Kasumi-1 (cell line): ENCODE measurements at places on chromosomes 5 and 9.
A peak's percentile ranks its signal among the peaks of the same experiment; 100 is the strongest.

- DNase-seq: no peak
Observed at GRCh38 chr5:68729678-68730077, 364.1 kb upstream of the SLC30A5 start.

DNA sequence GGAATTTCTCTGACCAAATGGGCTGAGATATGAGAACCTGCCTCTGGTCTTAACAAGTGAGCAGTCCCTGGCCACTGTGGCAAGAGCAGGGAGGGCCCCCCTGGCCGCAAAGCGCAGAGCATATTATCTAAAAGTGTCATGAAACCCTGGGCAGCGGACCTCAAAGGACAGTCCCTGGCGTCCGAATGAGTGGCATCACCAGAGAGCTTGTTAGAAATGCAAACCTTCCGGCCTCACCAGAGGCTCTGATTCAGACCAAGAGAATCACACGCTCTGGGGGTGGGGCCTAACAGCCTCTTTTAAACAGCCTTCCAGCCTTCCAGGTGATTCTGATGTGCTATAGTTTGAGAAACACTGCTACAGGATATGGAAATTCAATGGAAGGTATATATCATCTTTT lies 10.9 kb downstream of the PTPN3 start:
- DNase-seq: no peak

DNA sequence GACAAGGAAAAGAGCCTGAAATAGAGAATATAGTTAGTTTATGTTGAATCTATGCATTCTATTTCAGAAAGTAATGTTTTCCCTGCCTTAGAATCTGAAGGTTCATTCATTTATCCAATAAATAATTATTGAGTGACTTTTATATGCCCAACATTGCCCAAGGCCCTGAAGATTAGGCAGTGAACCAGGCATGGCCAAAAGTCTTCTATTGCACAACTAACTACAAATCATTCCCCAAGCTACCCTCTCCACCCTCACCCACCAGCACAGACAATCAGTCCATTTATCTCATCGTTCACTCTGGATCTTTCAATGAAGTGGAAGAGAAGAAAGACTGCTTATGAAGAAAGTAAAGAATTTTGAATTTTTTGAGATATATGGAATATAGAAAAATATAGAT lies 268.4 kb downstream of the PLK2 start:
- no peak for DNase-seq

- DNase-seq: no peak
Observed at GRCh38 chr9:98811051-98811650, 3.7 kb downstream of the GALNT12 start.

GRCh38 chr5:76204713-76205112 lies 121.5 kb downstream of the SV2C start:
- no peak for DNase-seq

- DNase-seq: no peak
Observed at GRCh38 chr9:136078024-136078423, 17.1 kb downstream of the NACC2 start.

GRCh38 chr9:91496351-91496750 lies 72.7 kb upstream of the NFIL3 start:
- no peak for DNase-seq

DNA sequence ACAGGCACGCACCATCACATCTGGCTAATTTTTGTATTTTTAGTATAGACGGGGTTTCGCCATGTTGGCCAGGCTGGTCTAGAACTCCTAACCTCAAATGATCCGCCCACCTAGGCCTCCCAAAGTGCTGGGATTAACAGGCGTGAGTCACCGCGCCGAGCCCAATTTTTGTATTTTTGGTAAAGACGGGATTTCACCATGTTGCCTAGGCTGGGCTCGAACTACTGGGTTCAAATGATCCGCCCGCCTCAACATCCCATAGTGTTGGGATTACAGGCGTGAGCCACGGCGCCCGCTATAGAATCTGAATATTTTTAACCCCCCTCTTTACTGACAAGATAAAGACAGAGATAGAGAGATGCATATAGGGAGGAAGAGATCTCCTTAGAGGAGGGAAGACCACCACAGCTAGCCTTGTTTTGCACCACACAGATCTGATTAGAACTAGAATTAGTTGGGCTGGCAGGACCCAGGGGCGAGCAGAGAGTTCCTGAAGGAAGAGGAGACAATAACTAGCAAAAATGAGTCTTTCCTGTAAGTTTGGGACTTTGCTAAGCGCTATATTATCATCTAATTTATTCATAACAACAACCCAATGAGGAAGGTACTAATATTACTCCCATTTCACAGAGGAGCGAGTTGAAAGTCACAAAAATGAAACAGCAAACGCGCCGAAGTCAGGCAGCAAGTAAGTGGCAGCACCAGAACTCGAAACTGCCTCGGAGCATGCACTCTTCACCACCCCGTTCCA lies 1.5 kb upstream of the ANKHD1 start:
- no peak for DNase-seq

DNA sequence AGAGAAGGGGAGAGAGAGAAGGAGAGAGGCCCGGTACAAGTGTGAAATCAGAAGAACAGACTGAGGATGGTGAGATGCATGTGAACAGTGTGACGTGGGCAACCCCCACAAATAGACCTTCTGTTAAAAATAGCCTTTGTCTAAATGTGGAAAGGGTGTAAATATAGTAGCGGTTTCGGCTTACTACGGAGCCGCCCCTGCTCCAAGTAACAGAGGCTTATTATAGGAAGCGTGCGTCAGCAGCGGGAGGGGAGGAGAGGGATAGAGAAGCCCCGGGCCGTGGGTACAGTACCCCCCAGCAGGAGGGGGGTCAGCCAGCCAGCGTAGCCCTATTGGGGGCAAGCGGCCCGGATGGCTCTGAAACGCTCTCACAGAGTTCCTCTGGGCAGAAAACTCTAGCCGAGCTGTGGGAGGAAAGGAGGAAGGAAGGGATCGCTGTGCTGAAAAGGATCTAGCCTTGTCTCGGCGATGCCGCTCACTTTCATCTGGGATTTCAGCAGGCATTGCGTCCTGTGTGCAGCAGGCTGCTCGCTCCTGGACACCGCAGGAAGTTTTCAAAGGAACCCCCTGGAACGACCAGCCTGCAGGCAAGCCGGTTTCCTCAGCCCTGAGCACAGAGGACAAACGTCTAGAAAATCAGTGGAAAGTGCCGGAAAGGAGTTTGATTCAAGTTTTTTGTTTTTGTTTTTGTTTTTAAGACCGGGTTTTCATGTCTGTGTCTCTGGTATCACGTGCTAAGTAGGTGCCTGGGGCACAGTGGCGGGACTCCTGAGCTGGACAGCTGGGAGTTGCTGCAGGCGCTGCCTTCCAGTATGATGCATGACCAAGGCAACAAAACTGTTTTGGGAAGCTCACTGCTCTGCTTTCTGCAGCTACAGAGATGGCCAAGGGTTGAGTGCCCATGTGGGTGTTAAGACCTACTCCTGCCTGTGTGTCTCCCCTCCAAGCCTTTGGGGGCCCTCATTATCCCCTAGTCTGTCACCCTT lies 146.6 kb downstream of the SEC61B start:
- DNase-seq: peak; percentile 75

DNA sequence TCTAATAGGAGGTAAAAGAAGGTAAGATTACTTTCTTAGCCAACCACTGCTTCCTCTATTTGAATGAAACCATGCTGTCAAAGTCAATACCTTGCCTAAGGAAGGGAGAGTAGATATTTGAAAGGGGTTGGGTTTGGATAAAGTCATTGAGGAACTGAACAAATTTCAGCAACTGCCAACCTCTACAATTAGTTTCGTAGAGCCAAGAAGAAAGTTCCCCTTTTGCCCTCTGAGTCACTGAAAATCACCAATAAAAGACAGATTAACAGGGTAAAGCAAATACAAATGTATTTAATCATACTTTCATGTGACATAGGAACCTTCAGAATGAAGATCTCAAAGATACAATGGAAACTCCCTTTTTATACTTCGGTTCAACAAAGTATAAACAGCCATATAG lies 615.7 kb downstream of the GABRG2 start:
- DNase-seq: peak; percentile 53

DNA sequence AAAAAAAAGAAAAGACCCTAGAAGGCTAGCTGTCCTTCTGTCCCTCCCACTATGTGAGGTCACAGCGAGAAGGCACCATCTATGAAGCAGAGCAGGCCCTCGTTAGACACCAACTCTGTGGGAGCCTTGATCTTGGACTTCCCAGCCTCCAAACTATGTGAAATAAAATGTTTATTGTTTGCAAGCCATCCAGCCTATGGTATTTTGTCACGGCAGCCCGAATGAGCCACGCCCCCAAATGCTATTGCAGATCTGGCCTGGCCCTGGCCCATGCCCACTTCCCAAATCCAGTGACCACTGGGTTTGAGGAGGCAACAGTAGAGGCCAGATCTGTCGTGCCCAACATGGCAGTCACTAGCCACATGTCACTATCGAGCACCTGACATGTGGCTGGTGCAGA lies 10.8 kb downstream of the STK10 start:
- DNase-seq: no peak

DNA sequence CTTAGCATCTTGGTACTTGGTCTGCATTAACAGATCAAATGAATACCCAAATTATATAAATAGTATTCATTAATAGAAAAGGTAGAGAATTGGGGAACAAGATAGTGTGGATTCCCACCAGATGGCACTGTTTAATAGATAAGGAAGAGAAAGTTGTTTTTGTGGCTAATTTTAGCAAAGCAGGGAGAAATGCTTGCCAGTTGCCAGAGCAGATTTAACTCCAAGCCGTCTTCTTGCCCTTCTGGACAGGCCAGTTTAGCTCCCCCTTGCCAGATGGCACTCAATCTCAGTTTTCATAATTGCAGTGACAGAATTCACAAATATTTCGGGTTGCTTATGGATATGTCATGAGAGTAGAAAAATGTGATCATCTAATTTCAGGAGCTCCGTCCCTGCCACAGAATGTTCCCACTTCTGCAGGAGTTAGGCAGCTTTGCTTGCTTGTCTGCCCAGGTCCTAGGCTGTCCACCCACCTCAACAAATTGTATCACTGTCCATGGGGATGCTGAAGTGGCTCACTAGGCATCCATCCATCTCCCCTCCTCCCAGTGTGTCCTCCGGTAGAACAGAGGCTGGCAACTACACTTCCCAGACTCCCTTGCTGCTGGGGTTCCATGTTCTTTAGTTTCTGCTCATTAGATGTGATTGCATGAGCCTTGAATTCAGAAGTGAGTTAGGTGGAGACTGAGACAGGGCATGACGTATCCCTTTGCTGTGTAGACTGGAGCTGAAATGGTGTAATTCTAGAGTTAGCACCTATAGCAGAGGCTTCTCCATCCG lies 11.8 kb upstream of the HEXB start:
- DNase-seq: peak; percentile 79

DNA sequence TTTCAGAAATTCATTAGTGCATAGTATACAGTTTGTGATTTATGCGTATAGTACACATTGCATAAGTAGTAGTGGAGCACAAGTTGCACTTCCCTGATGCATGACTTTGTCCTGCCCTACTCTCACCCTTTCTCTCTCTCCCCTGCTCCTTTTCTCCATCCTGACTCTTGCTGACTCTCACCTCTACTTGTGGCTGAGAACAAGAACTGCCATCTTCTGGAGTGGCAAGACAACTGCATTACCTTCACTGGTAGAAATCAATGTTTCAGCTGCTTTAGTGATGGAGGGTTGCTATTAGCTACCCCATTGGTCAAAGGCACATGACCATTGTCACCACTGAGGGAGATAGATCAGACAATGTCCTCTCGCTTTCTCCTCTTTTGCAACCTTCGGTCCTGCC lies 26.9 kb downstream of the SPEF2 start:
- no peak for DNase-seq

GRCh38 chr9:134818000-134818568 lies 62.5 kb upstream of the FCN2 start:
- DNase-seq: no peak

- DNase-seq: no peak
Observed at GRCh38 chr9:84123648-84124406, 143.2 kb downstream of the RMI1 start.

GRCh38 chr5:61142811-61143210 lies 19.5 kb downstream of the SMIM15 start:
- DNase-seq: no peak

- no peak for DNase-seq
Observed at GRCh38 chr5:8870959-8871355, 674.9 kb downstream of the SEMA5A start.

DNA sequence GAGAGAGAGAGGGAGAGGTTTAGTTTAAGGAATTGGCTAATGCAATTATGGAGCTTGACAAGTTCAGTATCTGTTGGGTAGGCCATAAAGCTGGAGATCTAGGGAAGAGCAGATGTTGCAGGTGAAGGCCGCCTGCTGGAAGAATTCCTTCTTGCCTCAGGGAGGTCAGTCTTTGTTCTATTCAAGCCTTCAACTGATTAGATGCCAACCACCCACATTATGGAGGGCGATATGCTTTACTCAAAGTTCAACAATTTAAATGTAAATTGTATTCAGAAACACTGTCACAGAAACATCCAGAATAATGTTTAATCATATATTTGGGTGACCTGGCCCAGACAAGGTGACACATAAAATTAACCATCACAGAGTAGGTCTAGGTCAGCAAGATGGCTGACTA lies 51.7 kb upstream of the SSBP2 start:
- no peak for DNase-seq

DNA sequence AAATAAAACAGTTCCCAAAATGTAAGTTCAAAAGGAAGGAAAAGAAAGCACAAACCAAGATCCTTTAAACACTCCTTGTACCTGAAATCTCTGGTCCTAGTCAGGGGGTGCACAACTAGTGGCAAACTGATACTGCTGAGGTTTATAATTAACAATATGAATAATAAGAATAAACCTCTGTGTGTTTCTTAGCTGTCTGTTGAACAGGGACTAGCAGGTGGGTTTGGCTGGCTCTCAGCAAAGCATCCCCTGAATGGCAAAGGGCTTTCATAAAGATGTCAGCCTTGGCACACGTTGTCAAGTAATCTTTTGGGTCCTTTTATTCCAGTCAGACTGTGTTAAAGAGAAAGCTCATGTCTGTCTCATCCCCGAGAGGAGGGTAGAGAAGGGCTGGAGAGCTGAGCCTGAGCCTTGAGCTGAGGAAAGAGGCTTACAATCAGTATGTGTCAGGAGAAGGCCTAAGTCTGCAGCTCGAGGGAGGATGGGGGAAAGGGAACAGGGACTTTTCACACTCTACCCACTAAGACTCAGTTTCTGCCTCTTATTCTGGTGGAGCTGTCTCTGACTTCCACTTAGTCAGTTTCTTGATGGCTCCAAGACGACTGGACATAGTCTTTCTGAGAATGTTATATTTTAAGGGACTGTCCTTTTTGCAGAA lies 123.0 kb downstream of the GALNT10 start:
- no peak for DNase-seq

GRCh38 chr5:89706731-89707130 lies 702.8 kb downstream of the CETN3 start:
- no peak for DNase-seq

- no peak for DNase-seq
Observed at GRCh38 chr9:133509179-133510083, 15.3 kb downstream of the MYMK start.

DNA sequence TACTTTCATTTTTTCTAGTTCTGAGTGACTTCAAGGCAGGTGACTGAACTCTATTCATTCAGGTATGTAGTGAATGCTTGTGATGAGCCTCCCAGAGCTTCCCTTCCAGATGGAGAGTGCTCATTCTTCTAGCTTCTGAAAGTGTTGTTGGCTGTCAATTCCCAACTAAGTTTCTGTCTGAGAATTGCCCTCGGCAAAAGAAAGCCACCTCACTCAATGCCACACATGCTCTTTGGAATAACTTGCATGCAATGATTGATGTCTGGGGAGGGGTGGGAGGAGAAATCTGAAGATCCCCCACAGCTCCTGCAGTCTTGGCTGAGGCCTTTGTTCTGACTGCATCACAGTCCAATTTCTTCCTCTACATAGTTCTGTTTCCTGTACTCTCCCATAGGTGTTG lies 123.1 kb upstream of the C6 start:
- no peak for DNase-seq

- DNase-seq: no peak
Observed at GRCh38 chr5:83036991-83037575, 40.1 kb downstream of the TMEM167A start.
